Motor neuron (in vitro differentiated cells): ENCODE measurements at places on chromosomes 12 and 14. TPM values are rescaled to one million over a fixed set of nuclear protein-coding genes. Genes with fewer than 3 reads are reported as not detected.

The DBX2 gene
- total RNA-seq, result not detected in 2 replicates

The CLEC1B gene
- not detected in 2 replicates for total RNA-seq

The KLRB1 gene
- total RNA-seq, result 0.18 and 0.26 TPM in 2 replicates

The GUCY2C gene
- not detected in 2 replicates for total RNA-seq

The NANOG gene
- 0.57 and 0.63 TPM in 2 replicates for total RNA-seq

DNA sequence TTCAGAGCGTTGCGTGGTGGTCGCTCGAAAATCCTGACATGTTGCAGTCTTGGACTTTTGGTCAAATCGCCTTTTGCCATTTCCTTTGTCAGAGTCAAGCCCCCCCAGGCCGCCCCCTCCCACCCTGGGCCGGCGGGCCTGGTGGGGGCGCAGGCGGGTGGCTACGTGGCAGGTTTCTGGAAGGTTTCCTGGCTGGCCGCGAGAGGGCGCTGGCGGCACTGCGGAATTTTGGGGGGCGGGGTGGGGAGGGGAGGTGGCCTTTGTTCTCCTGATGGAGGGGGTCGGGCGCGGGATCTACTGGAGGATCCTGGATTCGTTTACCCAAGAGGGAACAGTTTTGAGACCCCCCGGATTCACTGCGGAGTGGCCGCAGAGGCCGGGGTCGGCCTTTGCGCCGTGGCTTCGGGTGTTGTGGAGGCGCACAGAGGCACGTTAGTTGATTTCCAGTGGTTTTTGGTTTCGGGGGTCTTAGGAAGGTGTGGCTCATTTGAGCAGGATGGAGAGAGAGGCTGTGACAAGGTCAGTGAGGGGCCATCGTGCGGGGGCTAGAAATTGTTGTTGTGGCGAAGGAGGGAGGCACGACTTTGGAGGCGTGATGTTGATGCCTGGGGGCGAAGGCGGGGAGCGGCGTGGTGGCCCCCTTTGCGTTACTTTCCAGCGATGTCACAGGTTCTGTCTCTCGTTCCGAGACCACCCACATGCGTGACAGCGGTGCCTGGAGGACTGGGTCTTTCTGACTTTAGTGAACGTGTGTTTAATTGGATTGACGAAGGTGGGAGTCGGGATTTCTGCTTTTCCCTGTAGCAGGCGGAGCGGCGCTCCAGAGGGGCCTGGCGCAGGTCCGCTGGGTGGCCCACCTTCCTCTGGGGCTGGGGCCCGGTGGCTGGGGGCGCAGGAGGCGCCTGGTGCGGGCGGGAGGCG is 1.4 kb downstream of the MEG3 start:
- ATAC-seq, result no peak

- no peak for ATAC-seq
These were observed 167.3 kb upstream of the AVPR1A start for GRCh38 chr12:63318313-63318712.

DNA sequence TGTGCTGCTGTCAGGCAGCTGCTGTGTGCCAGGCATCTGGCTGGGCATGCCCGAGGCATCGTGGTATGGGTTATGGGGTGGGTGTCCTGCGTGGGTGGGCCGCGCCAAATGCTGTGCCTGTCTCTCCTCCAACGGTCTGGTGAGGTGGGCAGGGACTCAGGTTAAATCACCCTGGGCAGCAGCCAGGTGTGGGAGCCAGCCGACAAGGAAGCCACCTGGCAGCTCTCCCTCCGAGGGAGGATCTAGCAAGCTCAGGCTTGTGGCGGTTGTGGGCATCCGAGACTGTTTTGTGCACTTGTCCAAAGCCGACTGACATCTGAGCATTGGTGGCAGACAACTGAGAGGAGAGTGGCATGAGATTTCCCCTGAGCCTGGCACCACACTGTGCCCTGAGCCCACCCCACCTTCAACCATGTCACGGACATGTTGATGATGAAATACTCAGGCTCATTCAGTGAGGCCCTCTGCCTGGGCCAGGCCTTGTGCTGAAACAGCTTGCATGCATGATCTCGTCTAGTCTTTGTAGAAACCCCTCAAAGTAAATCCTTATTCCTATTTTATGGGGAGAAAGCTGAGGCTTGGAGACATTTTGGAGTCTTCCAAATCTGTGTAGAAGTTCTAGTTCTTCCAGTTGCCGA is 181.8 kb upstream of the MYL2 start:
- no peak for ATAC-seq

DNA sequence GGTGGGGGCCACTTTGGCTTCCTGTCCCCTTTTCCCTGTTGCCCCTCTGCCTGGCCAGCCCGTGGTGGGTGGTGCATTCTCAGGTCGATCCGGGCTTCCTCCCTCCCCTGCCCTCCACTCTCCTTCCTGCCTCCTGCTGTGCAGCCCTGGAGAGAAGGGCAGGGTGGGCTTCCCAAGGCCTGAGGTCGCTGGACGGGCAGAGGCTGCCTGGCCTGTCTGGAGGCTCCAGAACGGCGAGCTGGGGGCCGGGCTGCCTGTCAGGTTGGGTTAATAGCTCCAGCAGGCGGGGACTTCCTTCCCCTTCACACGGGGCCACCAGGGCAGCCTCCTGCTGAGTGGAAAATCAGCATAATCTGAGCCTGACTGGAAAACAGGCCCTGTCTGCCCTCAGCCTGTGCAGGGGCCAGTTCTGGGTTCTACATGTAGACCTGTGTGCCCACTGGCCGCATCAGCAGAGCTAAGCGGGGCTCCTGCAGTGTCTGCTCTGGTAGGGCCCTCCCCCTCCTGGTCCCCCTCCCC is 11.3 kb downstream of the KIF26A start:
- ATAC-seq, result peak; percentile 88

The MYH6 gene
- total RNA-seq, result 0.08 TPM in 1 of 2 replicates, not detected in the other

DNA sequence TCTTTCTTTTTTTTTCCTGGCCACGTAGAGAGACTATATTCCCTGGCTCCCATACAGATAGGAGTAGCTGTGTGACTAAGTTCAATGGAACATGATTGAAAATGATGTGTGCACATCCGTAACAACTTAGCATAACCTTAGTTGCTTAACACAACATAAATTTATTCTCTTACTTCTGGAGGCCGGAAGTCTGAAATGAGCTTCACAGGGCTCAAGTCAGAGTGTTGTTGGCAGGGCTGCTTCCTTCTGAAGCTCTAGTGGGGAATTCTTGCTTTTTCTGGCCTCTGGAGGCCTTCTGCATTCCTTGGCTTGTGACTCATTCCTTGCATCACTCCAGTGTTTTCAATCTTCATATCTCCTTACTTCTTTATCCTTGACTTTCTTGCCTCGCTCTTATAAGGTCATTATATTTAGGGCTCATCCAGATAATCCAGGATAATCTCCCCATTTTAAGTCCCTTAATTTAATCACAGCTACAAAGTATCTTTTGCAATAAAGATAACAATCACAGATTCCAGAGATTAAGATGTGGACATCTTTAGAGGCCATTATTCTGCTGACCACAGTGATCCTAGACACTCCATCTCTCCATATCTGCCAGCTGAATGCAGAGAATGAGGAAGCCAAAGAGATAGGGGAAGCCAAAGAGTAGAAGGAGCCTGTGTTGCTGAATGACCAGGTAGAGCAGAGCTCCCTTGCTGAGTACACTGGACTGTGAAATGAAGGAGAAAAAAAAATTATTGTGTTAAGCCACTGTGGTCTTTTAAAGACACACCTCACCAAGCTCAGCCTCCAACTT is 21.0 kb upstream of the SNX6 start:
- ATAC-seq, result no peak

DNA sequence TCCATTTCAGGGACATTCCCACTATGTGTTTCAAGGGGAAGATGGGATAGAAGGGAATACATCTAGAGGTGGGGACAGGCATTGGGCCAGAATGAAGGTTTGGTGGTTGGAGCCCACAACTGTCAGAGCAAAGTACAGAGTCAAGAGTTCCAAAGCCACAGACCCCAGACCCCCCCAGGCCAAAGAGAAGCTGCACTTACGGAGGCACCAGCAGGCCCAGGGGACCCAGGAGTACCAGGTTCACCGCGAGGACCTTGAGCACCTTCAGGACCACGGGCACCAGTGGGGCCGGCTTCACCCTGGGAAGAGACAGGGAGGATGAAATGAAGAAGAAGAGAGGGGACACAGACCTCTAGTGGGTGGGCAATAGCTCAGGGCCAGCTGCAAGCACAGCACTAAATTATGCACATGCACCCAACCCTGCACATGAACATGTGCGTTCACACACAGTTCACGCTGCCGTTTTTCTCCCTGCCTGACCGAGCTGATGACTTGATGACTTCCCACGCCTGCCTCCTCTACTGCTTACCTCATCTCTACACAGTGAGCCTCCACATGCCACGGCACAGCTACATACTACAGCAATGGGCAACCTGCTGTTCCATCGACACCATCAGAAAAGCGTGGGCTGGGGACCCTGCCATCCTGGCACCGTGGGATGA is 16.7 kb downstream of the COL2A1 start:
- peak; percentile 93 for ATAC-seq

The REM2 gene
- 12.1 and 13.0 TPM in 2 replicates for total RNA-seq

- peak; percentile 66 for ATAC-seq
These were observed 43.0 kb upstream of the CTDSP2 start for GRCh38 chr12:57889500-57889989.

- peak; percentile 4 for ATAC-seq
These were observed 33.3 kb downstream of the CFAP54 start for GRCh38 chr12:96522690-96523089.

- ATAC-seq, result no peak
These were observed 57.8 kb downstream of the SLCO1B3 start for GRCh38 chr12:20868277-20868676.

- ATAC-seq, result no peak
These were observed 250.5 kb upstream of the ATP2B1 start for GRCh38 chr12:89959179-89959578.

GRCh38 chr12:75446857-75447256 is 33.7 kb upstream of the GLIPR1 start:
- no peak for ATAC-seq

The C14orf39 gene
- total RNA-seq, result 0.27 and 0.31 TPM in 2 replicates

The KLRK1 gene
- 0.49 and 0.57 TPM in 2 replicates for total RNA-seq

The ACVRL1 gene
- 0.05 and 0.13 TPM in 2 replicates for total RNA-seq

DNA sequence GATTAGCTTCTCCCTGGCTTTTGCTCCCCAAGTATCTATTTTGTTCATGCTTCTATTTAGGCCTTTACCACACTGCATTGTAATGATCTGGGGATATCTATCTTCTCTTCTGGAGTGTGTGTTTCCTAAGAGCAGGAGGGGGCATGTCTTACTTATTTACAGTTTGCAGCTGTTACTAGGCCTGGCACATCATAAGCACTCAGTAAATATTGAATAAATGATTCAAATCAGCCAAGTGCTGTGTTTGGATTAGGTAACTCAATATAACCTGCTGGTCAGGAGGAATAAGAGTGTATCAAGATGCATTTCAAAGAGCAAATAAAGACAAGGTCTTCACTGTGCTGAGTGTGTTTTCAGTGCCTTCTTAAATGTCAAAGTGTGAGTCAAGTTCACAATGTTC is 186.1 kb downstream of the FOXG1 start:
- ATAC-seq, result no peak

The DPF3 gene
- total RNA-seq, result 7.8 and 8.1 TPM in 2 replicates

DNA sequence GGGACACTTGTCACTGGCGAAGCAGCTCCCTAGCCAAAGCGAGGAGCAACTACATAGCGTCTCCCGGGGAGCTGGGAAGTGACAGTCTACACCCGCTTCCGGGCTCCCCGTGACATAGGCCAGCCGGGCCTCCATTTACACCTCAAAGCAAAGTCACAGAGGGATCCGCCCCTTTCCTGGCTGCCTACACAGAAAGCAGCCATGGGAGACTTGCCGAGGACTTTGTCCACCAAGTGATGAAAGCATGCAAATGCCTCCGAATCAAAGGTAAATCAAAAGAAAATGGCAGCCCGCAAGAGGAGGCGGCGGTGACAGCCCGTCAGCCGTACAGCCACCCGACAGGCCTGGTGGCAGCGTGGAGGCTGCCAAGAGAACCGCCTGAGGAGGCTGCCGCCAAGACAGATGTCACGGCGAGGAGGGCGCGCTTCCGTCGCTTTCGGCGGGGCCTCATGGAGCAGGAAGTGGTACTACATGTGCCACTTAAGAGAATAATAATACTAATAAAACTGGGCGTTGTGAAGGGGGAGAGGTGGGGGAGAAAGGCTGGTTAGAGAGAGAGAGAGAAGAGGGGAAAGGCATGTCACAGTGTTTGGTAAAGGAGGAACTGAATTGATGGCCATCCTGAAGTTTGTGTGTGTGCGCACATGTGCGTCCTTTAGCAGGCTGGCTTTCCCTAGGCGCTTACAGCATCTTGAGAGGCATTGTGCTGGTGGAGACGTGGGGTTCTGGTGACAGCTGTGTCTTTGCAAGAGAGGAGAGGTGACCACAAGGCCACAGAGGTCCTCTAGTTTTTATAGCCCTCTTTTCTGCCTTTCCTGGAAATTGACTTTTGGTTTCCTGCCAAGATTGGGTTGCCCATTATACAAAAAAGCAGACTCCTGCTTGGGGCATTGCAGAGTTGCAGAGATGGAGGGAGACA is 661.7 kb downstream of the VRK1 start:
- peak; percentile 94 for ATAC-seq

The FIGNL2 gene
- 2.9 TPM in 2 replicates for total RNA-seq

DNA sequence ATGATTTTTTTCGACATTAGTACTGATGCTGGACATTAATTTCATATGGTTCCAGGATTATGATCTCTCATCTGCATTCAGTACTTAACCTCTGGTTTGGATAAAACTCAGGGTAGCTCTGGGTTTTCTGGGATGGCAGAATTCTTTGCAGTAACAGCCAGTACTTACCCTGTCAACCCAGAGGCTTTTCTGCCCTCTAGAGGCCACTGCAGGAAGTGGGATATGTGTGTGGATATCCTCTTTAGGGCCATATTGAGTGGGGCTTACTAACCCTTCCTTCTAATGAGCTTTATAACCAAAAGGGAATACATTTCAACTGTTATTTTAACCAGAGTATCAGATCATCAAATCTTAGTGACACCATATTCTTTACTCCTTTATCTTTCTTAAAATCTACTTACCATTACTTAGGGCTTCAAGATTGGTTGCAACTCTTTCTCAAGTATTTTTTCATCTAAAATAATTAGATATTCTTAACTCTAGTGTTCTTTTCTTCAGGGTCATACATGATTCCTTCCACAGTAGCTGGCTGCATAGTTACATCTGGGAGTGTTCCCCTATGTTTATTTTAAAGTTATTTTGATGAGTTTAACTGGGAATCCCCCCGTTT is 488.0 kb upstream of the STXBP6 start:
- peak; percentile 40 for ATAC-seq

GRCh38 chr14:101991352-101991751 is 27.0 kb downstream of the DYNC1H1 start:
- no peak for ATAC-seq

The TSHR gene
- total RNA-seq, result 0.16 and 0.50 TPM in 2 replicates

The RNASE3 gene
- total RNA-seq, result 1.2 TPM in 1 of 2 replicates, not detected in the other

- ATAC-seq, result no peak
These were observed 1.2 kb upstream of the HVCN1 start for GRCh38 chr12:110690127-110690430.

- peak; percentile 45 for ATAC-seq
These were observed 586 bp downstream of the TTC6 start for GRCh38 chr14:37595809-37596621.

The RERGL gene
- not detected in 2 replicates for total RNA-seq

DNA sequence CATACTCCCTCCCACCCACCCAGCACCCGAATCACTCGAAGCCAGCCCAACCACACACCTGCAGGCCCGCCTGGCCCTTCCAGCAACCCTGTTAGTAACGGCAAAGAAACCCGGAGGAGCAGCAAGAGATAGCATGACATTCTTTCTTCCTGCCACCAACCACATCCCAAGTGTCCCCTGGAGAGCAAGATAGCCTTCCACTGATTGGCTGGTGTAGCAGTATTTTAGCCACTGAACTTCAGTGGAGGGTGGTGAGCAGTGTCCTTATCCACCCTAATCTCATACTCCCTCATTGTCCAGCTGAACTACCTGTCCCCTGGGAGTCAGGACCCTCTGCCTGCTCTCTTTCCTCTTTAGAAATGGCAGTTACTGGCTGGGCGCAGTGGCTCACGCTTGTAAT is 769 bp upstream of the SLC39A5 start:
- ATAC-seq, result no peak

The PARP2 gene
- 9.4 and 11.0 TPM in 2 replicates for total RNA-seq

- ATAC-seq, result no peak
These were observed 591 bp downstream of the GXYLT1 start for GRCh38 chr12:42144158-42144407.
